Chondrocyte (in vitro differentiated cells): ENCODE measurements at places on chromosomes 7 and 10.

DNA sequence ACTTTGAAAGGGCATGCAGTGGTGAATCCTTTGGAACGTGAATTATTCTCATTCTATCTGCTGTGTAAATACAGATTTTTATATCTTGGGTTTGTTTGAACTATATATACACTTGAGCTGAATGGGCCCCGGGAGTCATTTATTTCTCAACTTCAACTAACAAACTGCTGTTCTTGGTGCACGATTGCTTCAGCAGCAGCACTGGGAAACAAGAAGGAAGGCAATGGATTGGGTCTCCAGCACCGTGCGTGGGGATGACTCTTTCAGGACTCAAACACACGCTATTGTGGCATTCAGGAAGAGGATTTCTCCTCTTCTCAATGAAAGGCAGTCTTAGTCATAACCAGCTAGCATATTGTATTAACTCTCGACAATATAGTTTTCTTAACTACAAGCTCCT is 226.0 kb upstream of the NFE2L3 start:
- DNase-seq: no peak

DNA sequence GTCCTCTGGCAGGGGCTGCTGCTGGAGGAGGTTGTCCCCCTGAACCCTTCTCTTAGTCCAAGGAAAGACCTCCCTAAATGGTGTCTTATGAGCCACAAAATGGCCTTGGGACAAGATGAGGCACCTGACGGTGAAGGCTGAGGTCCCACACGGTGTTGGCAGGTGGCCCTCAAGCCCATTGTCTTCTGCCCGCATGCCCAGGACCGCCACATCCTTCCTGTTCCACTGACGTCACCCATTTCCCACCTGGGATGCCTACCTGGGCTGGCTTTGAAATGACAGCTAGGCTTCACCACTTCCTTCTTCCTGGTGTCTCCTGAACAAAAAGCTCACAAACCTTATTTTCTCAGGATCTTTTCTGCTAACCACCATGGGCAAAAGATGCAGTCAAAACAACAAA is 2.1 kb upstream of the DMBT1 start:
- DNase-seq: no peak

DNA sequence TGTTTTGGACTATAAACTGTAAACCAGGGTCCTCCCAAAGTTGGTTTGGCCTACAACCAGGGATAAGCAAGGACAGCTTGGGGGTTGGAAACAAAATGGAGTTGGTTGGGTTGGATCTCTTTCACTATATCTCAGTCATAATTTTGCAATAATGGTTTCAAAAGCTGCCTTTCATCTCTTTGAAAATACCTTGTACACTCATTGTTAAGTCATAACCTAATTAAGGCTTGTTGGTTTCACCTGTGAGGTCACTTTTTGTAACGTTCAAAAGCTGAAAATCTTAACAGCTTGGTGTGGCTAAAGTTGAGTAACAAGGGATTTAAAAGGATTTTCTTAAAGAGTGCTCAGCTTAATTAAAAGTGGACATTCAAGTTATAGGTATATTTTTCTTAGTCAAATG is 476.1 kb downstream of the IPMK start:
- DNase-seq: no peak

DNA sequence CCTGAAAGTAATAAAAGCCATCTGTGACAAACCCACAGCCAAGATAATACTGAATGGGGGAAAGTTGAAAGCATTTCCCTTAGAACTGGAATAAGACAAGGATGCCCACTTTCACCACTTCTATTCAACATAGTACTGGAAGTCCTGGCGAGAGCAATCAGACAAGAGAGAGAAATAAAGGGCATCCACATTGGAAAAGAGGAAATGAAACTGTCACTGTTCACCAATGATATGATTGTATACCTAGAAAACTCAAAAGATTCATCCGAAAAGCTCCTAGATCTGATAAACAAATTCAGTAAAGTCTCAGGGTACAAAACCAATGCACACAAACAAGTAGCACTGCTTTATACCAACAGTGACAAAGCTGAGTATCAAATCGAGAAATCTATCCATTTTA is 581.7 kb upstream of the TEX47 start:
- DNase-seq: no peak

GRCh38 chr10:86632009-86632800 is 22.1 kb upstream of the OPN4 start:
- no peak for DNase-seq
